Upper lobe of left lung (tissue), 6 donors: ENCODE measurements at places on chromosomes 2 and 18. TPM values are rescaled to one million over a fixed set of nuclear protein-coding genes. Genes with fewer than 3 reads are reported as not detected.
A peak's percentile ranks its signal among the peaks of the same experiment; 100 is the strongest.

GRCh38 chr2:37711831-37712230, 40.4 kb upstream of the CDC42EP3 start:
- no peak for DNase-seq

DNA sequence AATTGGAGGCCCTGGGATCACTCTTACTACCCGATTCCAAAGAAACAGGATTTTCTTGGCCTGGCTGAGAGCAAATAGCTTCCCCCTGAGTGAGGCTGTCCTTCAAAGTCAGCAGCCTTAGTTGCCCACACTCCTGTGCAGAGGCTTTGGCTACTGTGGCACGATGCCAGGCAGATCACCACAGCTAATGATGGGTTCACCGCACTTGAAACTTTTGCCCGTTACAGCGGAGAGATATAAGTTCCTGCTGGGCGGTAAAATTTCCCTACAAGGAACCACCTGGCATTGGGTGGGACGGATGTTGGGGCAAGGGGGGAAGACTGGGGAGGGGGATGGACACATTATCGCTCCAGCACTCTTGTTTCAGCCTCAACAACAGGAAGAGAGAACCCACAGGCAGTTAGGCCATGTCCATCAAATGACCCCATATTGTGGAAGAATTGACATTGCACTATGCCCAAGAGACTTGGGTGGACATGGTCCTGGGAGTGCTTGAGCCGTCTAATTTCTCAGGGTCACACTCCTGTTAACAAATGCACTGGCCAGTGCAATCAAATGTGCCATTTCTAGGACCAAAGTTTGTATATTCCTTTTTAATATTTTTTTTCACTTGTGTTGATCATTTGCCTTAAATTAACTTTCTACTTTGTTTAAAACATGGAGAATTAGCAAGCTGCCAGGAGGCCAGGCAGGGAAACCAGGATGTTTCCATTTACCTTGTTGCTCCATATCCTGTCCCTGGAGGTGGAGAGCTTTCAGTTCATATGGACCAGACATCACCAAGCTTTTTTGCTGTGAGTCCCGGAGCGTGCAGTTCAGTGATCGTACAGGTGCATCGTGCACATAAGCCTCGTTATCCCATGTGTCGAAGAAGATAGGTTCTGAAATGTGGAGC, 4.4 kb downstream of the IL1B start:
- no peak for DNase-seq

DNA sequence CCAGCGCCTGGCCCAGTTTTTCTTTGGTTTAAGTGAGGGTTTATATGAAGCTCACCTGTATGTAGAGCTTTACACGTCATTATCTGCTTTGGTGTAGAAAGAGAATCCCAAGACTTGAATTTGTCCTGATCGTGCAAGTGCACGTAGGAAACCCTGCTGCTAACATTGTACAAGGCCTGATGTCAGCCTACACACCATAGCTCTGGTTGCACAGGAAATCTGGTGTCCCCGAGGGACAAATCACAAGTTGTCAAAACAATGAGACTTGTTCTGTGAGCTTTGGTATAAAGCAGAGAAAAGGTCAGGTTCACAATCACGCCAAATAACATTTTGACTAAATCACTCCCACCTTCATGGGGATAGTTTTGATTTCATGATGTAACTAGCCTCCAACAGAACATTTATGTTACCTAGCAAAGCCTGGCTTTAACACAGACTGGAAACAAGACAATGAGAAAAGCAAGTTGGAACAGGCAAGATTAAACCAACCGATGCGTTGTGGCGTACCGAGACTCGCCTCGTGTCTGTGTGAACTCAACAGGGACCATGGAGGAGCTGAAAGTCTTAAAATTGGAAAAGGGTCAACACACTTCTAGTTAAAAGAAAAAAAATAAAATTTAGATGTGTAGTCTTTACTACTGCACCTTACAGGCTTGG, 41.4 kb downstream of the ZAP70 start:
- no peak for DNase-seq

DNA sequence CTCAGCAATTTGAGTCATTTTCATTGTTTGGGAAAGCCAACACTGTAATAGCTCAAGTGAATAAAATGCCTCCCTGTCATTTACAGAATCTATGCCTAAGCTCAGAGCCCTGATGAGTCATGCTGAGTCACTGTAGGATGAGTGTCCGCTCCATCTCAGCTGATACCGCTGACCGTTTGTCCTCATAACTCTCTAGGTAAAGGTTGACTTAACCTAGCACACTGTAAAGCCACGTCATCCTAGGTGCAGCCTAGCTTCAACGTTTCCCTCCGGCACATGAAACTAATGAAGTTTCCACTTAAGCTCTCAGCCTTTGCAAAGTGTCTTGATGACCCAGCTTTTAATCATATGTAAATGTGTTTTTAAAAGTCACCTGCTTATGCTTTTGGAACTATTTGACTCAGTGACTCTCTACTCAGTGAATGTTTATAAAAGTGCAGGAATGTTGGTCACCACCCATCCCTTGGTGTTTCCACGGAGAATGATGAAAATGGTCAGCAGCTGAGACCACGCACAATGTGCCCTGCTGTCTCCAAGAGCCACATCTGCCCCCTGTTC, 154.0 kb downstream of the PMAIP1 start:
- DNase-seq, result no peak

GRCh38 chr2:43020296-43020695, 206.1 kb downstream of the ZFP36L2 start:
- no peak for DNase-seq

- no peak for DNase-seq
Observed at GRCh38 chr18:7366597-7366996, 135.7 kb downstream of the LRRC30 start.

DNA sequence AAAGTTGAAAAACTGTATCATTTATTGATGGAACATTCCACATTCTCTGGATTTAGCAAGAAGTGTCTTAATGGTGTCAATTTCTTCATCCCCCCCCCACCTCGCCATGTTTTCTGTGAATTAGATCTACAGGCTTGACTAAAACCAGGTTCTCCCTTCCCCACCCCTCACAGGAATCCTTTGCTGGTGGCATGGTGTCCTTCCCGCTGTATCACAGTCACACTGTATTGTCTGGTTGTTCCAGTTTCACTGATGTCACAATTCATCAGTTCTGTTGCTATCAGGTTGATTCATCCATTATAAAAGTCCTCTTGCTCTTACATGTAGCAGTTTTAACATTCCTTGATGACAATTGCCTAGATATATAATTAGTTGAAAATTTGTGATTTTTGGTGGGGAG, 6.1 kb upstream of the SNORC start:
- no peak for DNase-seq

GRCh38 chr2:237345891-237346640, 67.9 kb downstream of the COL6A3 start:
- DNase-seq, result no peak

- no peak for DNase-seq
Observed at GRCh38 chr2:234514099-234514498, 17.2 kb upstream of the ARL4C start.

DNA sequence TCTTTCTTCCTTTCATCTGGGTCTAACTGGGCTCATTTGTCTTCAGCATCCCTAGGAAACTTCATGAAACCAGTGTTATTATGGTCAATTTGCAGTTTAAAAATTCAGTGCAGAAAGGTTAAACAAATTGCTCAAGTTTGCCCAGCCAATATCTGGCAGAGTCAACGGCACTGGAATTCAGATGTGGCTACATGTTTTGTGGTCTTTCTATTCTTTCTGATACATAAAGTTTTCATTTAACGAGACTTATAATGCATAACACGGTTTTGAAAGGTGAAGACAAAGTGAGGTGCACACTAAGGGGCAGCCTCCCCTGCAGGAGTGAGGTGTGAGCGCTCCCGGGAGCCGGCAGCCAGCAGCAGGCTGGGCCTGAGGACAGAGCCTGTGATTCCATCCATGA, 164.6 kb downstream of the RTP5 start:
- peak; percentile 3 for DNase-seq

- DNase-seq, result no peak
Observed at GRCh38 chr2:176082824-176083751, 674 bp downstream of the EVX2 start.

DNA sequence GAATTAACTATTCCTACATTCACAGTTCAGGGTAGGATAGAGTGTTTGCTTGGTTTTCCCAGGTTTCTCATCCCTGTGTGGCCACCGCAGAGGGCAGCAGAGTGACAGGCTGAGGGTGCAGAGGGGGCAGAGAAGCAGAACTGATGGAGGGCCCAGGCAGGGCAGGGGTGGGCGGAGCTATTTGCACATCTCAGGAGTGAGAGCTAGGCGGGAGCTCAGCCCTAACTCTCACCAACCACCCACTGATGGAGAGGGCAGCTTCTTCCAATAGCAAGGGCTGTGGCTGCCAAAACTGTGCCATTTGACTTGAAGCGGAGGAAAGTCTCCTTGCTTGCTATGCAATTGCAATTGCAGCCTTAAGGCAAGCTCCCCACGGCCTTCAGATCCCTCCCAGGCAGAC, 12.0 kb upstream of the DARS1 start:
- peak; percentile 51 for DNase-seq

DNA sequence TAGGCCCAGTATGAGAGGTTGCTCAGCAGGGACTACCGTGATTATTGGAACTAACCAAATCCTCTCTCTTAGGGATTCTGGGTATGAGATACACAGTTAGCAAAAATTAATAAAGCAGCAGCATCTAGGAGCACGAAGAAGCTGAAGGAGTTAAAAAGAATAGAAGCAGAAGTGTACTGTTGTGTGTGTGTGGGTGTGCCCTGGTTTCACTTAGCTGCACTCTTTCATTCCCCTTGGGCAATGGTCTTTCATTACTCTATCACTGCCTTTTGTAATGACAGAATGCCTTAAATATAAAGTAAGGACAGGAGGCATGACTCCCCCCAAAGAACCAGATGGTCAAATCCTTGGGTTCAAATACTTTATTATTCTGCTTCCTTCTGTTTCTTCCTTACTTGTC, 115.9 kb upstream of the CD302 start:
- no peak for DNase-seq

- no peak for DNase-seq
Observed at GRCh38 chr2:128732976-128733431, 414.3 kb upstream of the HS6ST1 start.

DNA sequence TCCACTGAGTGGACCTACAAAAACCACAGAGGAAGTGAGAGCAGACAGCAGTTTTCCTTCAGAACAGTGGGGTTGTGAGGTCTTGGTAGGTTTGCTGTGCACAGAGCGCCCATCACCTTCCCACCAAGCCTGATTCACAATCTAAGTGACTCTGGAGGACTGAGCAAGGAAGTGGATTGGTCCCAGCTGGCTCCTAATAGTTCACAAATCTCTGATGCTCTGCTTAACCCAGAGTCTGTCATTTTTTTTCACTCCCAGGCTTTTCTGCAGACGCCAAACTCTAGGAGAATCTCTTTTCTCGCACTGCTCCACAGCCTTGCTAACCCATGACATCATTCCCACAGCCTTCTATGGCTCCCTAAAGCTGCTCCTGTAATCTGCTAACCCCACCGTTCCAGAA, 280.4 kb downstream of the C1D start:
- DNase-seq, result no peak

DNA sequence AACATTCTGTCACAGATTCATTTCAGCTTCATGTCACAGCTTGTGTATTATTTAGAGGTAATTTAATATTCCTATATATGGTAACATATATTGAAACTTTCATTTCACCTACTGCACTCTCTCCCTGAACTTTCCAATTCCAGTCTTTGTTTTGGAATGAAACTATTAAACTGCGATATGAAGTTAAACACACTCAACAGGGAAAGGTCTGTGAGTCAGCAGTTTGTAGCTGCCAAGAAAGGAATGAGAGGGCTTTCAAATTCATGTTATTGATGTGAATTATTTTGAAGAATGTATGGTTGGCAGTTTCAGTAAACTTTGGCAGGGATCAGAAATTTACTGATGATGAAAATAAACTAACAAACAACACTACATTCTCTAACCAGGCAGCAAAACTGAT, 148.3 kb downstream of the HNMT start:
- no peak for DNase-seq

DNA sequence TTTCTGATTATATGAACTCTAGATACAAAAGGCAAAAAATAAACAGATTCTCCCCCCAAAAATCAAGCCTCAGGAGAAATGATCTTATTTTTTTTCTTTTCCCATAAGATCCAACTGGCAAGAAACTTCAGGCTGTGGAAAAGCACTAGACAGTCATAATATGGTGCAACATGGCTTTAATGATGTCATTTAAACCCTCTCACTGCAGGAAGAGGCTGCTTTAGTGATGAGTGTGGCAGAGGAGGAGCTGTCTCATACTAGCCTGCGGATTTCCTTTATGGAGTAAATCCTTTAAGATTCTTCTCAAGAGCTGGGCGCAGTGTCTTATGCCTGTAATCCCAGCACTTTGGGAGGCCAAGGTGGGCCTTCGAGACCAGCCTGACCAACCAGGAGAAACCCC, 83.3 kb upstream of the CD28 start:
- DNase-seq, result no peak

DNA sequence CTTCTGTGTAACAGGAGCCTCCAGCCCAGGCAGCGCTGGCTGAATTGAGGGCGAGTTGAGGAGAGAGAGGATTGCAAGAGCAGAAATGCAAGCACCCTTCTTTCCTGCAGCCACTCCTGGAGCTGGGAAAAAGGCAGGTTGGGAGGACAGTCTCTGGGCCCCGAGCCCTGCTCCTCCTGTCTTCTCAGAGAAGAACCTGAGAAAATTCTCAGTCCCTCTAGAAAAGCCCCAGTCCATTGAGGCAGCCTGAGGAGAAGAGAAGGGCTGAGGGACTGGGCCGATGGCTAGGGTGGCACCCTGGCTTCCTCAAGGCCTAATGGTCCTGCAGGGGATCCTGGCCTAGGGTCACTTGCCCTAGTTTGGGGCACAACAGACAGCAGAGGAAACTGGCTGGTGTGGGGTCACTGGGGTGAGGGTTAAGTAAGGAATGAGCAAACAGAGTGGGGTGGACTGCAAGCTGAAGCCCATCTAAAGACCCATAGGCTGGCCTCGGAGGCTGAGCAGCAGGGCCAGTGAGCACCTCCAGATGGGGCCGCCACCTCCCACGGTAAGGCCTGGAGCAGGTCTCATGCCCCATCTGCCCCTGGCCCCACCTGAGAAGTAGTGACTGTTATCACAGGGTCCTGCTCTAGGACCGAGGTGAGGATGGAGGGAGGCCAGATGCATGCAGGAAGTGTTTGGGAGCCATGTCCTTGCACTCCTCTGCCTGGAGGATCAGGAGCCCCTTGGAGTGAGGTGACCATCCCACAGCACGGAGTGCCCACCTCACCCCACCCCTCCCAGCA, 12.4 kb downstream of the CIB4 start:
- peak; percentile 34 for DNase-seq

Gene MATN3
- 17.3 TPM for total RNA-seq

Gene ERMN
- 0.40 TPM for total RNA-seq

Gene IL36RN
- total RNA-seq, result not detected

Gene CHRNG
- total RNA-seq, result not detected

Gene FBXO11
- total RNA-seq, result 62.9 TPM

Gene NOSTRIN
- total RNA-seq, result 33.5 TPM

Gene TMEFF2
- total RNA-seq, result not detected

Gene GAD1
- total RNA-seq, result not detected

Gene DQX1
- total RNA-seq, result not detected

Gene IWS1
- 71.7 TPM for total RNA-seq

Gene ZNF385B
- total RNA-seq, result 70.7 TPM

Gene STPG4
- total RNA-seq, result not detected

Gene VIT
- total RNA-seq, result not detected
